NCI-H748 treated with DMSO at 0.1 percent for 48 hours (cell line): ENCODE measurements at places on chromosomes 2 and 18.

GRCh38 chr2:98300141-98300874 is 45.9 kb upstream of the CNGA3 start:
- no peak for DNase-seq

DNA sequence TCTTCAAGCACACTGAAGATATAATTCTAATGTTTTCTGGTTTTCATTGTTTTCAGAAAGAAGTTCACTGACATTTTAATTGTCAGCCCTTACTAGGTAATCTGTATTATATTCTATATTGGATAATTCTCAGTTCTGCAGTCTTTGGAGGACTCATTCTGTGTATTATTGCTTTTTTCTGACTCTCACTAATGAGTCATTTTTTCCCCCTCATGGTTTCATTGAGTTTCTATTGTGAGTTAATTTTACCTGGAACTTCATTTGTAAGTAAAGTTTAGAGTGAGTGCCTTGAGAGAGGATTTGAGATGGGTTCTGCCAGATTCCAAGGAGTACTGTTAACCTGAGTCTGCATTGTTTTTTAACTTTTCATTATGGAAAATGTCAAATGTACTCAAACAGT is 90.4 kb upstream of the LYPD1 start:
- DNase-seq: no peak

GRCh38 chr18:79405781-79406575 is 10.2 kb downstream of the NFATC1 start:
- no peak for DNase-seq

GRCh38 chr2:229160180-229160579 is 110.9 kb downstream of the PID1 start:
- DNase-seq: peak; percentile 53

DNA sequence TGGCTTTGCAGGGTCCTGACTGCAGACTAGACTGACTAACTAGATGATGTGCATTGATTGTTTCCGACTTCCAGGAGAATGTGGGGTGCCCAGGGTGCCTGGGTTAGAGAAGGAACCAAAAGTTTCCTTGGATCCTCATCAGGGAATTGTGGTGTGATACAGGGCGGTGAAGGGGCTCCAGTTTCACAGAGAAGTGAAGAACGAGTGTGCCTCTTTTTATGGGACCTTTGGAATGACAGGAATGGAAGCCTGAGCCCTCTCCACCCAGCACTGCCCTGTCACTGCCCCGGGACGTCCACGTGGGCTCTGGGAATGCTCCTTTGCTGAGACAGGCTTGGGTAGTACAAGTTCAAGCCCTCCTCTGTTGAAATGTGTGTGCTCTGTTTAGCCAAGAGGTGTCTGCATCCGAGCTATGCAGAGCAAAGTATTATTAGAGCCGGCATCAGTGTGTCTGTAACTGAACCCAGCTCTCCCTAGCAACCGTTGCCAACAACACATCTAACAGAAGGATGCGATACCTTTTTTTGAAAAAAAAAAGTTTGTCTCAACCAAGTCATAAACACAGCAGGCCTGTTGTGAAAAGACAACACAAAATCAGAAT is 183.6 kb downstream of the SMAD7 start:
- peak; percentile 1 for DNase-seq

- no peak for DNase-seq
Observed at GRCh38 chr2:73292906-73293533, 328 bp downstream of the EGR4 start.

DNA sequence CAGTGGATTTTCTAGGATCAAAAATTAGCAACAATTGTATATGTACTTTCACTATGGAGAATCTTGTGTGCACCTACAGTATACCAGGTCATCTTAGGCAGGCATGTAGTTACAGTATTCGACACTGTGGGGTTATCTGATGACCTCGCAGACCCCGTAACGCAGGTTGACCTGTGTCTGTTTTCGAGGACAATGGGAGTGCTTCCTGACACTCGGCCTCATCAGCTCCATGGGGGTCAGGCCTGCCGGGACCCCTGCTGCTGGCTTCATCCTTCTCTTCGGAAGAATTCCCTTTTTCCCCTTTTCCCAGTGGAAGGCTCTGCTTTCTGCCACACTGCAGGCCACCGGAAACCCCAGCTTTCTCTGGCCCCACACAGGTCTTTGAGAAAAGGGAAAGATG is 102.8 kb upstream of the TMEM18 start:
- DNase-seq: no peak
